Activated effector memory CD4-positive, alpha-beta T cell treated with anti-CD3 and anti-CD28 coated beads, Interleukin-2, amount 50 U/mL, for 16 hours (primary cell): ENCODE measurements at places on chromosomes 7 and 10.

DNA sequence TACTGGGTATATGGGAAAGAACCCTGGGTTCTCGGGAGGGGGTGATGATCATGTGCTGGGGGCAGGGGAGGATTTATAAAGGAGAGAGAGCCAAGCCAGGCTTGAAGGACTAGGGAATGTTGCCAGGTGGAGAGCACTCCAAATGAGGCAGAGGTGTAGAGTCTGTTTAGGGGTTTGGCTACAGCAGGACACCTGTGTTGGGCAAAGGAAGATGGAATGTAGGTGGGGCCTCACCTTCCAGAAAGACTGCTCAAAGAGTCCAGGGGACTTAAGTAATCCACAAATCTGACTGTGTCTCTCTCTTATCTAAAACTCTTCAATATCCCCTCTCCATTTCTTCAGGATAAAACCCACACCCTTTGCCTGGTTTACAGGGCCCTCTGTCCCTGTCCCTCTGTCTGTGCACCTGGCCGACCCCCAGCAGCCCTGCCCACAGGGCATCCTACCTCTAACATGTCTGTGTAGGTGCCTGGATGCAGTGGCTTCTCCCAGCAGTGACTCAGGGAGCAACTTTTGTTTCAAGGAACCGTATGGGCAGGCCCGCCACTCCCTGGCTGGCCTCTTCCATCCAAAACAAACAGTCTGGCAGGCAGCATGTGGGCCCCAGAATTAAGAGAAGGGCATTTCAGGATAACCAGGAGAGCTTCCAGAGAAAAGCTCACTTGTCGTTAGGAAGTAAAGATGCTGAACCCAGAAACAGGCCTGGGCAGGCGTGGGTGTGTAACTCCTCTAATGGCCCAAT is 10.6 kb upstream of the PLEKHA1 start:
- no peak for DNase-seq

GRCh38 chr10:775245-776075 is 86.0 kb upstream of the DIP2C start:
- DNase-seq = no peak

DNA sequence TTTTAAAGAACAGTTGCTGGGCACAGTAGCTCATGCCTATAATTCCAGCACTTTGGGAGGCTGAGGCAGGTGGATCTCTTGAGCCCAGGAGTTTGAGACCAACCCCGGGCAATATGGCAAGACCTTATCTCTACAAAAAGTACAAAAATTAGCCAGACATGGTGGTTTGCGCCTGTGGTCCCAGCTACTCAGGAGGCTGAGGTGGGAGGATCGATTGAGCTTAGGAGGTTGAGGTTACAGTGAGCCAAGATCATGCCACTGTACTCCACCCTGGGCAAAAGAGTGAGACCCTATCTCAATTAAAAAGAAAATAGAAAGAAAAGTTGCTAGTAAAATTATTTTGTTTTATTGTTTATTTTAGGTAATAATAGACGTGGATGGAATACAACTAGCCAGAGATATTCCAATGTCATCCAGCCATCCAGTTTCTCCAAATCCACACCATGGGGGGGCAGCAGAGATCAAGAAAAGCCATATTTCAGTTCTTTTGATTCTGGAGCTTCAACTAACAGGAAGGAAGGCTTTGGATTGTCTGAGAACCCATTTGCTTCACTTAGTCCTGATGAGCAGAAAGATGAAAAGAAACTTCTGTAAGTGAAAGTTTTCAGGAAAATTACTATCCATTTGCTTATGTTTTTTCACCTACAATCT is 3.0 kb downstream of the NUP42 start:
- no peak for DNase-seq

- no peak for DNase-seq
Observed at GRCh38 chr10:70492786-70493659, 14.5 kb downstream of the PALD1 start.

- DNase-seq = no peak
Observed at GRCh38 chr7:45161138-45161537, 3.5 kb downstream of the RAMP3 start.

- peak; percentile 81 for DNase-seq
Observed at GRCh38 chr10:79400146-79401004, 45.0 kb downstream of the ZCCHC24 start.

DNA sequence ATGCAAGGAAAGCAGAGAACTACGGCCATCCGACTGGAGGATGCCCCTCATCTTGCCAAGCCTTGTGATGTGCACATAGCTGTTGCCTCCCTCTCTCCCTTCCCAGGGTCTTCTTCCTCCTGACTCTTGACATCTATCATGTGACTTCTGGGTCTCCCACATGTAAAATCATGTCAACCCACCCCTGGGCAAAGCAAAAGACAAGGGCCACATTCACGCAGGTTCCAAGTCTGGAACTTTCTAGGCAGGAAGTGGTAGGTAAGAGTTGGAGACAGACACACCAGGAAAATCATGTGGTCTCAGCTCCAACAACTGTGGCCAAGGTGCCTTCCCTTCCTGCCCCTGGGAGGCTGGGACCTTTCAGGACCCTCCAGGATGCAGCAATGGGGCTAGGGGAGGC is 187.3 kb downstream of the CXCL12 start:
- no peak for DNase-seq

- DNase-seq = no peak
Observed at GRCh38 chr10:114206902-114207301, 27.7 kb downstream of the TDRD1 start.

- DNase-seq = no peak
Observed at GRCh38 chr10:121648493-121648892, 50.2 kb upstream of the FGFR2 start.

DNA sequence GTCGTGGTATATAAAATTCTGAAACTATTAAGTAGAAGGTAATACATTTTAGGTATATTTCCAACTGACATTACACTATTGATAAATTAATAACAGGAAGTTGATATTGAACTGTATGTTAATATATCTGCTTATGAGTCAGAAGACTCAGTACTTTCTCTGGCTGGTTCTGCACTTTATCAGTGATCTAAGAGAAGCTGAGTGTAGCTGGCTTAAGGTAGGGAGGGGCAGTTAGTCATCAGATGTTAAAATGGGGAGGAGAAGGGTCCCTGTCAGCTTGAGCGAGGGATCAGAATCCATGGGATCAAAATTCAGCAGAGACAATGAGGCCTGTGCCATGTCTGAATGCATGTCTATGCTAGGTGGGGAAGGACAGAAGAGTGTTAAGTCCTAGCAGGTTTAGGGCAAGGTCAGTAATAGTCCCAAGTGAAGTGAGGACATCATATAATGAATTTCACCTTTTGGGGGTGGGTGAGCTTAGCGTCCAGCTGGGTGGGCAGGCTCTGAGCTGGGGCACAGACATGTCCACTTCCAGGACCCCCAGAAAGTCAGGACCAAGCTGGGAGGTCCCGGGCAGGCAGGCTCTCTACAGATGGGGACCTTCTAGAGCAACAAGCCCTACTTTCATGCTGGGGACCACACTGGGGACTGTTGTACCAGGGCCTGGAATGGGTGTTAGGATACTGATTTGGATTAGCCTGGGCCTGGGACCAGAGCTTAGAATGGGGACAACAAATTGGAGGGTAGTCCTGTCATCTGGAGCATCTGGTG is 82.9 kb downstream of the WDFY4 start:
- no peak for DNase-seq

- DNase-seq = no peak
Observed at GRCh38 chr10:91340613-91341362, 69.4 kb upstream of the HECTD2 start.

DNA sequence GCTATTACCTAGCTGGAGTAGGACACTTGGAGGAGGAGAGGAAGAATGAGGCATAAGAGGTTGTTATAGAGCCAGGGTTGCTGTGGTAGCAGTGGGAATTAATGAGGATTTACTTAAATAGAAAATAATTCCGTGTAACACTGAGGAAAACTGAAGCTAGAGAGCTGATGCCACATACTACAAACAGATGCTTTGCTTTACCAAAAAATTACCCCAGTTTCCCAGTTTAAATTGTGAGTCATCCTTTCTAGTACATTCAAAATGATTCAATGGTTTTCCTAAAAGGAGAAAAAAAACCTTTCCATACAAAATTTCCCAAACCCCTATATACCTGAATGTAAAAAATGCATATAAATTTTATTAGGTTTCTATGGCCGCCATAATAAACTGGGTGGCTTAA is 58.3 kb downstream of the ZNF518A start:
- no peak for DNase-seq

- no peak for DNase-seq
Observed at GRCh38 chr7:66050990-66051448, 24.6 kb upstream of the ASL start.

DNA sequence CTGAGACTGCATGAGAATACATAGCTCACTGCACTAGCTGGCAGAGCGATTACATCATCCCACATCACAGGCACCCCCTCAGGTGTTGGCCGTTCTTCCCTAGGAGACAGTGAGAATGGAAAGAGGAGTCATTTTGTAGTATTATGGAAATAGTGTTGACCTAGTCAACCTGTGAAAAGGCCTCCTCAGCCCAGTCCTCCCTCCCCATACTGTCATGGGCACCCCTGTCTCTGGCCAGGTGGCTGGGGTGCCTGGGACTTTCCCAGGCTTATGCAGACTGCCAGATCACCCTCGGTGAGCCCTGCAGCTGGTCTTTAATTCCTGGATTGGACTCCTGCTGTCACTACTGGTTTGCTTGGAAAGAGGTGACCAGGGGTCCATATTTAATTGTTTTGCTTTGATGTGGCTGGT is 4.0 kb downstream of the INPP5A start:
- peak; percentile 58 for DNase-seq

DNA sequence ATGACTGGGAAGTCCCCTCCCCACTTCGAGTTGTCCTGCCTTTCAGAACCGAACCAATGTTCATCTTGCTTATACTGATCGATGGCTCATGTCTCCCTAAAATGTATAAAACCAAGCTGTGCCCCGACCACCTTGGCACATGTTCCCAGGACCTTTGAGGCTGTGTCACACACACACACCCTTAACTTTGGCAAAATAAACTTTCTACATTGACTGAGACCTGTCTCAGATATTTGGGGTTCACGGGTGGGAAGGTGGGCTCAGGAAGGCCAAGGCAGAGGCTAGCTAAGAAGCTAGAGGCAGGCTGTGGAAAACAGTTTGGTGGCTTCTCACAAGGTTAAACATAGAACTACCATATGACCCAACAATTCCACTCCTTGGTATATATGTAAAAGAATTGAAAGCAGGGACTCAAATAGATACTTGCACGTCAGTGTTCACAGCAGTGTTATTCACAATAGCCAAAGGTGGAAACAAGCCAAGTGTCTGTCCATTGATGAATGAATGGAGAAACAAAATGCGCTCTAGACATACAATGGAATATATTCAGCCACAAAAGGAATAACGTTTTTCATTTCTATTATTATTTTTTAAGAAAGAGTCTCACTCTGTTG is 15.4 kb downstream of the PRF1 start:
- DNase-seq = peak; percentile 24

- DNase-seq = no peak
Observed at GRCh38 chr7:22989643-22990587, 24.0 kb downstream of the HYCC1 start.

DNA sequence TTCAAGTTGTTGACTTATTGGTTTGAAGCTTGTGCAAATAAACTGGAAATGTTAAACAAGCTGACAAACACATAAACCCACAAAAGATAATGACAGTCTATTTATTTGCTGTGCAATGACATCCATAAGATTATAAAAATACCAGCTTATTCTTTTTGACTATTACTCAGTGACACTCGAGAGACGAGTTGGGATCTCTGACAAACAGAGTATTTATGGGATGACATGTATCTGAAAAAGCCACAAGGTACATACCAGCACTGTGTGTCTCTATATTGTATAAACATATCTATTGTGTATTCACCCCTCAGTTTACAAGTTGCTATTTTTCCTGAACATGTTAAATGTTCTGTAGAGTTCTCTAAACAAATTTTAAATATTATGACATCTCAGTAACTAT is 88.9 kb downstream of the CHRM2 start:
- no peak for DNase-seq

DNA sequence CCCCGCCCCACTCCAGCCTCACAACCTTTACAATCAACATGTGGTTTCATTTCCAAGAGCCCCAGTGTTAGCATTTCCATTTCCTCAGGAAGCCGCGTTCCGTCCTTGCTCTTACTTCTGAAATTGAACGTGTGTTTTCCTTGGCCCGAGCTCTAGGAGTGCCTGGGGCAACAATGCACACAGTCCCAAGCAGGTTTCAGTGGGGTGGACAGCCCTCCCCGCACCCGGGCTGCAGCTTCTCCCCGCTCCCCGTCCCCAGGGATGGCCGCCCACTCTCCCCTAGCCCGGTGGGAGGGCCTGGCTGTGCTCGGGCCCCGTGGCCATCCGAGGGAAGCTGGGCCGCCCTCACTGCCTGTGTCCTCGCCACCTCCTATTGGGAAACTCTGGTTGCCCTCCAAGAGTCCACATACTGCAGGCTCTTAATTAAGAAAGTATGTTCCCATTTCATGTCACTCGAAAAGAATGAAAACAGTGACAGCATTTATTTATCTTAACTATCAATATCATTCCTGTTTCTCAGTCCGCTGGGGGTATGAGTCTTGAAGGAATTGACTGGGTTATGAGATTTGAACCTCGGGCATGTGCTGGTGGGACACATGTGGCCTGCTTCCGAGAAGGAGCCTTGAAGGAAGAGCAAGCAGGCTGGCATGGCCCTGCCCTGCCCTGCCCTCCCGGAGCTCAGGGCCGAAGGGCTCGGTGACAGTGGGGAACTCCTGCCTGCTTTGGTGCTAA is 163.8 kb downstream of the GRK5 start:
- no peak for DNase-seq

- DNase-seq = no peak
Observed at GRCh38 chr10:1465418-1465911, 271.9 kb downstream of the ADARB2 start.

GRCh38 chr7:95545673-95546072 is 50.6 kb downstream of the PDK4 start:
- no peak for DNase-seq

DNA sequence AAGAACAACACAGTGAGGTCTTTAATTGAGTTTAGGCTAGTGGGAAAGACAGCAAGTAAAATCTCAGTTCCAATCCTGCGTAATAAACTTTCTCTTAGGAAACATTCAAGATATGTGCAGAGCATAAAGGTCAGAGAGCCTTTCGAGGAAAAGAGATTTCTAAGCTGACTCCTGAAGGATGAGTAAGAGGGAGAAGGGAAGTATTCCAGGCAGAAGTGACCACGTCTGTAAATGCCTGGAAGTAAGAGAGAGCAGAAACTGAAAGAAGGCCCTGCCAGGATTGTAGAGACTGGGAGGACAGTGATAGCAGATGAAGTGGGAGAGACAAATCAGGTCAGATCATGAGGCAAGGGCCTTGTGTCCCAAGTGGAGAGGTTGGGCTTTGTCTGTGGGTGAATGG is 41.8 kb downstream of the PNLIPRP3 start:
- no peak for DNase-seq

- DNase-seq = no peak
Observed at GRCh38 chr7:110119883-110120581, 970.9 kb upstream of the LRRN3 start.
